ENCODE measurements at places on chromosomes 7 and 10. TPM values are rescaled to one million over a fixed set of nuclear protein-coding genes. Genes with fewer than 3 reads are reported as not detected.

DNA sequence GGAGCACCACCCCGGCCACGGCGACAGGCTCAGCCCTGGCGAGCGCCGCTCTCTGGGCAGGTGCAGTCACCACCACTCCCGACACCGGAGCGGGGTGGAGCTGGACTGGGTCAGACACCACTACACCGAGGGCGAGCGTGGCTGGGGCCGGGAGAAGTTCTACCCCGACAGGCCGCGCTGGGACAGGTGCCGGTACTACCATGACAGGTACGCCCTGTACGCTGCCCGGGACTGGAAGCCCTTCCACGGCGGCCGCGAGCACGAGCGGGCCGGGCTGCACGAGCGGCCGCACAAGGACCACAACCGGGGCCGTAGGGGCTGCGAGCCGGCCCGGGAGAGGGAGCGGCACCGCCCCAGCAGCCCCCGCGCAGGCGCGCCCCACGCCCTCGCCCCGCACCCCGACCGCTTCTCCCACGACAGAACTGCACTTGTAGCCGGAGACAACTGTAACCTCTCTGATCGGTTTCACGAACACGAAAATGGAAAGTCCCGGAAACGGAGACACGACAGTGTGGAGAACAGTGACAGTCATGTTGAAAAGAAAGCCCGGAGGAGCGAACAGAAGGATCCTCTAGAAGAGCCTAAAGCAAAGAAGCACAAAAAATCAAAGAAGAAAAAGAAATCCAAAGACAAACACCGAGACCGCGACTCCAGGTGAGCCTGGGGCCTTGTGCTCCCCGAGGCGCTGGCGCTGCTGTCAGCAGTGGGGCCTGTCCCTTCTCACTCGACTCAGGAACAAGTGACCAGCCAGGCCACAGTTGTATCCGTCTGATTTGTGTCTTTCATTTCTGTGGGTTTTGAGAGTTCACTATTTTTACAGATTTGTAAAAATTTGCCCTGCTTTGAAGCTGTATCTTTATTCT lies 117.7 kb downstream of the CYTH3 start:
- no peak overlapping the region for H3K27ac ChIP-seq
- H3K36me3 ChIP-seq, result peaks cover 85% of the 10 kb centered on the region
- H3K4me1 ChIP-seq, result no peaks in the 10 kb centered on the region
- DNase-seq, result no peak

DNA sequence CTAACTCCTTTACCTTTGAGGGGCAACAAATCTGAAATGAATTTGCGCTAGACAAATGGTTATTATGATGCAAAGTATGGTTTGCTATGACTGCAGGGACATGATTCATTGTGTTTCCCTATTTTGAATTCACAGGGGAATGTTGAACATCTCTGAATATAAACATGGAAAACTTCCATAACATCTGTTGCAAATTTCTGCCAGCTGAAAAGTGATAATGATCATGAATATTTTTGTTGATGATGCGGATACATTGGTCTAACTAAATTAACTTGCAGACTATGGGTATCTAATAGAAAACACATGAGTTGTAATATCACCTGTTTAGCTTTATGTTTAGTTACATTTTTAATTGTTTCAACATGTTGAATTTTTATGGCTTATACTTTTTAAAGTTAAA lies 1325.5 kb downstream of the REEP3 start:
- no peak overlapping the region for H3K4me3 ChIP-seq
- no peak for DNase-seq
- H3K27me3 ChIP-seq, result no peaks in the 10 kb centered on the region
- H3K36me3 ChIP-seq, result no peaks in the 10 kb centered on the region
- no peaks in the 10 kb centered on the region for H3K4me1 ChIP-seq

Gene WEE2
- total RNA-seq, result 0.05 TPM

Gene CRPPA
- 1.4 TPM for total RNA-seq

GRCh38 chr7:94145602-94146001 lies 141.4 kb upstream of the BET1 start:
- no peaks in the 10 kb centered on the region for H3K36me3 ChIP-seq
- H3K4me1 ChIP-seq, result no peaks in the 10 kb centered on the region
- H3K27me3 ChIP-seq, result no peaks in the 10 kb centered on the region
- no peak overlapping the region for H3K4me3 ChIP-seq
- no peak overlapping the region for H3K27ac ChIP-seq

Gene HOXA5
- 0.24 TPM for total RNA-seq

DNA sequence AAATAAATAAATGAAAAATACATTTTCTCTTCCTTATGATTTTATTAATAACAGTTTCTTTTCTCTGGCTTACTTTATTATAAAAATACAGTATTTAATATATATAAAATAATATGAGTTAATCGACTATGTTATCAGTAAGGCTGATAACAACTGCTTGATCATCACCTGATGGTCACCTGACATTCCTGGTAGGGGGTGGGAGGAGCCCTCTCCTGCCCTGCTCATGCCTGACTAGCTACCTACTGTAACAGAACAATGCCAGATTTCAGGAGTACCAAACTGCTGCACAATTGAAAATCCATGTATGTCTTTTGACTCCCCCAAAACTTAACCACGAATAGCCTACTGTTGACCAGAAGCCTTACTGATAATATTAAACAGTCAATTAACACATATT lies 1.3 kb upstream of the APBB1IP start:
- no peaks in the 10 kb centered on the region for H3K36me3 ChIP-seq
- H3K27ac ChIP-seq, result peak overlapping the region; percentile 52

GRCh38 chr7:50351267-50351666 lies 46.8 kb downstream of the IKZF1 start:
- H3K27ac ChIP-seq, result peak overlapping the region; percentile 86
- H3K36me3 ChIP-seq, result peaks cover 91% of the 10 kb centered on the region
- DNase-seq, result no peak
- H3K27me3 ChIP-seq, result no peaks in the 10 kb centered on the region
- peaks cover 86% of the 10 kb centered on the region for H3K4me1 ChIP-seq

GRCh38 chr10:130824230-130825014 lies 487.1 kb downstream of the TCERG1L start:
- H3K27me3 ChIP-seq, result no peaks in the 10 kb centered on the region
- no peak overlapping the region for H3K27ac ChIP-seq
- no peak for DNase-seq
- H3K4me1 ChIP-seq, result no peaks in the 10 kb centered on the region

Gene EIF5AL1
- total RNA-seq, result 0.28 TPM

Gene DENND2A
- 1.0 TPM for total RNA-seq

Gene SLC26A5
- total RNA-seq, result 0.05 TPM

DNA sequence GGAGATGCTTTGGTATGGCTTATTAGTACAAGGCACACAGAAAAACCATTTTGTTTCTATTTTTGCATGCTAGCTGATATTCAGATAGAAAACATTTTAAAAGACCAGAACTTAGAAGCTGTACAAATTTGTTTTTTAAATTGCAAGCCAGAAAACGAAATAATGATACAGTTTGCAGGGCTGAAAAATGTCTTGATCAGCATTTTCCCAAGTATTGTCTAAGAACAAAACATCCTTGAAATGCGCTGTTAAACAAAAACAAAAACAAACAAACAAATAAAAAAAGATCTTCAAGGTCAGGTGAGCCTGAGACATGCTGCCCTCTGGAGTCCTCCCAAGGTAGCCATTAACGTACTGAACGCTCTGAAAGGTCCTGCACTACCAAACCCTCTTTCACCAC lies 98.3 kb downstream of the VIM start:
- H3K4me3 ChIP-seq, result no peak overlapping the region
- H3K36me3 ChIP-seq, result no peaks in the 10 kb centered on the region
- H3K4me1 ChIP-seq, result no peaks in the 10 kb centered on the region

Gene ASB13
- total RNA-seq, result 3.3 TPM

DNA sequence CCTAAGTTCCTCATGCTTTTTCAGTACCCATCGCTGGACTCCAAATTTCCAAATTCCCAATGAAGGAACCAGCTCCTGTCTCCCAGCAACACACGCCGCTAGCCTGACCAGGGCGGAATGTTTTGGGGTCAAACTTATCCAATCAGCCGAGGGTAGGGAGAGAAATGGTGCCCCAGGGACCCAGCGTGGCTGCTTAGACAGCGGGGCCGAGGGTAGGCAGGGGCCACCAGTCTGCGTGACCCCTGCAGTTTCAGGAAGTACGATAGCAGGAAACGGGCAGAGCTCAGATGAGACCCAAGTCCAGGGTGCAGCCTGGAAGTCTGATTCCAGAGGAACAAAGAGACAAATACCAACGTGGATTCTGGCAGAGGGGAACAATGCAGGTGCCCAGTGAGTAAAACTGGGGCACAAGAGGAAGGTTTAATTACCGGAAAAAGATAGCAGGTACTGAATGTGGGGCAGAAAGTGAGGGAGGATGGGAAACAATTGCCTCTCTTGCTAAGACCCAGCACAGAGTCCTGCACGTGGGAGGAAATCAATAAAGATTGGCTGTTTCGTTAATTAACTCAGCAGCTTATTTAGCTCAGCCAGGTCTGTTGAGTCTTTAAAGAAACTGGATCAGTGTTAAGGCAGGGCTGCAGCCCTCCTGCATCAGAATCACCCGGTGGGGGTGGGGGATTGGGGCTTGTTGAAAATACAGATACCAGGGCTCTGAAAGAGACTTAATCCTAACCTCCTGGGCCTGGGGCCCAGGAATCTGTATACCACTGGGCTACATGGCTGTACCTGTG lies 50.4 kb upstream of the NFE2L3 start:
- H3K27me3 ChIP-seq, result no peaks in the 10 kb centered on the region
- H3K4me3 ChIP-seq, result peak overlapping the region; percentile 36
- H3K36me3 ChIP-seq, result no peaks in the 10 kb centered on the region
- H3K4me1 ChIP-seq, result peaks cover 31% of the 10 kb centered on the region
- peak overlapping the region; percentile 43 for H3K27ac ChIP-seq
- no peak for DNase-seq

Gene HMX3
- total RNA-seq, result not detected

- H3K36me3 ChIP-seq, result no peaks in the 10 kb centered on the region
- no peaks in the 10 kb centered on the region for H3K4me1 ChIP-seq
- H3K4me3 ChIP-seq, result no peak overlapping the region
These were observed 216.8 kb downstream of the PTEN start for GRCh38 chr10:88080213-88080612.

DNA sequence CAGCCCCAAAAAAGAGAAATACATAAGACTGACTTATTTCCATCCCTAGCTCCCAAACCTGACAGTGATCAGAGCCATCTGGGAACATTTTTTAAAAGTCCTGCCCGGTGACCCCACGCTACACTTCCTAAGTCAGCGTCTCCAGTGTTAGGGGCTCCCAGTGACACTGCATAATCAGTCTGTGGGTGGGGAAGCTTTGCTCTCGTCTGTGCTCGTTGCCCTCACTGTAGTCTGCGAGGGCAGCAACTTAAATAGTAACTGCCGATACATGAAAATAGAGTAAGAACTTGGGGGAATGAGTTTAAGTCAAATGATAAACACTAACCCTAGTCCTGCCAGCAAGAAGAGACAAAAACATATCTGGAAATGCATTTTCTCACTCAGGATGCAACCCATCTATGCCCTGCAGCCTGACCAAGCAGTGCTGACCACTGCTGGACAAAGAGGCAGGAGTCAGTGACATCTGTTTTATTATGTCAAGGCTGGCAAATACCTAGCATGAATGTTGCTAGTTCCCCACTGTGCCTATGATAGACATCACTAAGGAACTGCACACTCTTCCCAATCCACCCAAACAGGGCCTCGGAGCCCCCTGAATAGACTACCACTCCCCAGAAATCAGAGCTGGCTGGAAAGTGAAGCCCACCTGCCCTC lies 18.7 kb downstream of the ERCC6 start:
- H3K4me1 ChIP-seq, result no peaks in the 10 kb centered on the region
- H3K36me3 ChIP-seq, result peaks cover 20% of the 10 kb centered on the region
- no peaks in the 10 kb centered on the region for H3K27me3 ChIP-seq
- H3K4me3 ChIP-seq, result no peak overlapping the region

Gene PHKG1
- total RNA-seq, result 0.85 TPM

- no peaks in the 10 kb centered on the region for H3K36me3 ChIP-seq
- DNase-seq, result no peak
- H3K4me3 ChIP-seq, result no peak overlapping the region
- no peaks in the 10 kb centered on the region for H3K27me3 ChIP-seq
These were observed 63.0 kb upstream of the SP4 start for GRCh38 chr7:21364801-21365271.

Gene PCDH15
- total RNA-seq, result 0.14 TPM

DNA sequence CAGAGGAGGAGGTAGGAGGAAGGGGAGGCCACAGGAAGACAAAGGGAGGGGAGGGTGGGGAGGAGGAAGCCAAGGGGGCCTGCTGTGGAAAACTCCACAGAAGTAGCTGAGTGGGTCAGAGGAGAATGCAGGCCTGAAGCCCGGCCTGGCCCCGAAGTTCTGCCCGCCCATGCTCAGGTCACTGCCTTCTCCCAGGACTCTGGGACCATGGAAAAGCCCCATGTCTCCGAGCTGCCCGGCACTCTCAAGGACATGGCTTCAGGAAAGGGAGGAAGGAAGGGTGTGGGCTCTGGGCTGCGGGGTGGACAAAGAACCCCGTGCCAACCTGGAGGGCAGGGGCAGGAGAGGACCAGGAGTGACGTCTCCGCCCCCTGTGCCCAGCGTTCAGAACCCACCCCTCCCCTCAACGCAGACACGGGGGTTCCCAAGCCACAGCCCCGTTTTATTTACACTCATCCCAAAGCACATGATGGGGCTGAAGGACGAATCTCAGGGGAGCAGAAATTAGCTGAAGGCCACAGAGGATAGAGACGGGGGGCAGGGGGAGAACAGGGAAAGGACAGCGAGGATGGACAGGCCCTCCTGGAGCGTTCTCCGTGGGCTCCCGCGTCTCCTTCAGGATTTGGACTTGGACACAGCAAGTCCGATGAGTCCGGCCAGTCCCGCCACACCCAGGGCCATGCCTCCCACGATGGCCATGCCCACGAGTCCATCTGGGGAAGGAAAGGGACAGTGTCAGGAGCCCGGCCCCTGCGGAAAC lies 1.8 kb upstream of the CLDN15 start:
- H3K27ac ChIP-seq, result no peak overlapping the region
- H3K36me3 ChIP-seq, result peaks cover 46% of the 10 kb centered on the region
- H3K27me3 ChIP-seq, result no peaks in the 10 kb centered on the region
- no peak for DNase-seq

- DNase-seq, result no peak
- H3K27ac ChIP-seq, result no peak overlapping the region
- H3K36me3 ChIP-seq, result no peaks in the 10 kb centered on the region
- no peaks in the 10 kb centered on the region for H3K27me3 ChIP-seq
These were observed 11.4 kb upstream of the SCART1 start for GRCh38 chr10:133442191-133442966.

- H3K4me3 ChIP-seq, result no peak overlapping the region
- no peaks in the 10 kb centered on the region for H3K36me3 ChIP-seq
- DNase-seq, result no peak
- H3K27me3 ChIP-seq, result no peaks in the 10 kb centered on the region
- H3K27ac ChIP-seq, result no peak overlapping the region
These were observed 259.4 kb upstream of the CELF2 start for GRCh38 chr10:10758306-10758705.

Gene TMEM26
- 3.4 TPM for total RNA-seq

DNA sequence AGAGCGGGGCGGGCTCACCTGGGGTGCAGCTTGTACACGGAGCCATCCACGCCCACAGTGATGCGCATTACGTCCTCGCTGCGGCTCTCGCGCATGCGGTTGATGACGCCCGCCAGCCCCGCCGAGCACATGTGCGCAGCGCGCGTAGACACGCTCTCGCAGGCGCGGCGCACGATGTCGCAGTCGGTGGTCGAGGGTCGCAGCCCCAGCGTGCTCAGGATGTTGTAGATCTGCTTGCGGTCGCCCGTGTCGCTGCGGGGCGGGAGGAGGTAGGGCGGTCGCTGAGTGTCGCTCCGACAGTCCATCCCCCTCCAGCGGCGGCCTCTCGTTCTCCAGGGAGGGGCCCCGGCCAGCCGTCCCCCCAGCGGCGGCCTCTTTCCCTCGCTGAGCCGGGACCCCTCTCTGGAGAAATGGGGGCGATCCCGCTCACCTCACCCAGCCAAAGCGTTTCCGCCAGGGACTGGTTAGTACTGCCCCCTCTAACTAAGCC lies 4.4 kb upstream of the MYL7 start:
- H3K4me1 ChIP-seq, result peaks cover 8% of the 10 kb centered on the region
- no peak overlapping the region for H3K27ac ChIP-seq
- no peaks in the 10 kb centered on the region for H3K36me3 ChIP-seq
- DNase-seq, result no peak

Gene MACC1
- total RNA-seq, result 2.2 TPM
